ENCODE measurements at places on chromosomes 13 and 19.

GRCh38 chr19:38869836-38870607, 8.1 kb downstream of the RINL start:
- no peak for DNase-seq

GRCh38 chr19:18262917-18263316, 11.3 kb downstream of the IQCN start:
- DNase-seq, result no peak

- no peak for DNase-seq
Measured at GRCh38 chr13:104936304-104936703, 1599.2 kb downstream of the EFNB2 start.

DNA sequence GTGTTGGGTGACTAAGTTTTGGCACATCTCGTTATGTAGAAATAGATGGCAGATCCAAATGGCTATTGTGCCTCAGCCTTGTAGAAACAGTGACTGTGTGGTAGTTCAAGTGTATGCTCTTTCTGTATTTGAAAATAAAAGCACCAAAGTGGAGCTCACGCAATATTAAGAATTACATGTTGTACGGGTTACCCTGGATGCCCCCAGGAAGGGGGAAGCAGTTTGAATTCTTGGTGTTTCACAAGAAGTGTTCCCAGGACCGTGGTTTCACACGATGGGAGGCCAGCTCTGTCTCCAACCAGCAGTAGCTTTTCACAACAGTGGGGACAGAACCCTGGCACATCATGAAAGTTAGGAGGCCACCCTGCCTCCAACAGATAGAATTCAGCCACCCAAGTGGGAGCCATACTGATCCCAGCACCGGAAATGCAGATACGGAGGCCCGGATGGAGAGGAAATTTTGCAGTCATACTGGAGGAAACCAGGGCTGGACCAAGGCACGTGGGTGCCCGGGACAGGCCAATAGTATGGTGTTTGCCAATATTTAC, 8.9 kb downstream of the FLT1 start:
- no peak for DNase-seq

GRCh38 chr19:33254245-33254824, 28.7 kb upstream of the SLC7A10 start:
- DNase-seq, result no peak

DNA sequence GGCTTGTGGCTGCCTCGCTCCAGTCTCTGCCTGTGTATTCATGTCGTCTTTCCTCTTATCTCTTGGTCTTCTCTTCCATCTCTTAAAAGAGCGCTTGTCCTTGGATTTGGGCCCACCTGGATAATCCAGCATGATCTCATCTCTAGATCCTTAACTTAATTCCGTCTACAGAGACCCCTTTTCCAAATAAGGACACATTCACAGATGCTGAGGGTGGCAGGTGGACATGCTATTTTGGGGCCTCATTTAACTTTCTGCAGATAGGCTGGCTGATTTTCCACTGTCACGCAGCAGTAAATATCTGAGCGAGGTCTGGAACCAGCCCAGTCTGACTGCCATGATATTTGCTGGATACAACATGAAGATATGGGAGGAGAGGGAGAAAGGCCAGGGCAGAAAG, 41.5 kb upstream of the TSHZ3 start:
- no peak for DNase-seq

DNA sequence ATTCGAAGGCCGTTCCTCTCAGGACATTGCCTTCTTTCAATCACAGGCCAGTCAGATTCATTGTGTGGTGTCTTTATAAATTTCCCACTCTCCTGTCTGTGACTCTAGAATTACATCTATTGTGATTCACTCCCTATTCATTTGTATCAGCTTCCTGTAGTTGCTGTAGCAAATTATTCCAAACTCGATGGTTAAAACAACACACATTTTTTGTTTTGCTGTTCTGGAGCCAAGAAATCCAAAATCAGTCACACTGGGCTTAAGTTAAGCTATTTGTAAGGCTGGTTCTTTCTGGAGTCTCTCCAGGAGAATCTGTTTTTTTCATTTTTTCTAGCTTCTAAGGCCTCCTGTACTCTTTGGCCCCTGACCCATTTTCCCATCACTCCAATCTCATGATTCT, 1487.0 kb upstream of the SLC10A2 start:
- DNase-seq, result no peak

DNA sequence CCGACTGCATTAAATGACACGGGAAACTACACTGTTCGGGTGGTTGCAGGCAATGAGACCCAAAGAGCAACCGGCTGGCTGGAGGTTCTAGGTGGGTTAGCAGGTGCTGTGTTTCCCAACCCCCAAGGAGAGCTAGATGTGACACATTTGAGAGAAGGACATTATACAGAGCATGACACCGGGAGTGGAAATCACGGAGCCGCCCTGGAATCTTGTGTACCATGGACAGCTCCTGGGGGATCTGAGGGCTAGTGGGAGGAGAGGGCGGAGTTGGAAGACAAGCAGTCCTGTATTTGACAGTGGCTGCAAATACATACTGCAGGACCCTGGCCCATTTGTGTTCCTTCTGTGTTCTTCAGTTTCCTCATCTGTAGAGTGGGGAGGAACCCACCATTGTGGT, 2.3 kb downstream of the CEACAM18 start:
- DNase-seq, result no peak

DNA sequence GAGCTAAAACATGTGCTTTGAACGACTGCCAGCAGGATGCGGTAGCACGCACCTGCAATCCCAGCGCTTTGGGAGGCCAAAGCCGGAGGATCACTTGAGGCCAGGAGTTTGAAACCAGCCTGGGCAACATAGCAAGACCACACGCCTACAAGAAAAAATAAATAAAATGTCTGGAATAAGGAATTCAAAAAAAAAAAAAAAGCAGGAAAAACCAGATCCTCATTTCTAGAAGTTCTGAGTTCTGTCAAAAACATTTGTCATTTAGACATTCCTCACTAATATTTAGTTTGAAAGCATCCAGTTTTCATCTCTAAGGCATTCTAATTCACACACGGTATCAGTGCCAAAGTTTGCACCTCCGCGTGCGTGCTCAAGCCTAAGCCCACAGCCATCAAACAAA, 36.9 kb upstream of the USE1 start:
- DNase-seq, result no peak

GRCh38 chr19:38952395-38953165, 21.8 kb downstream of the MRPS12 start:
- DNase-seq, result peak; percentile 6

GRCh38 chr13:109900741-109901140, 114.4 kb upstream of the IRS2 start:
- DNase-seq, result no peak

DNA sequence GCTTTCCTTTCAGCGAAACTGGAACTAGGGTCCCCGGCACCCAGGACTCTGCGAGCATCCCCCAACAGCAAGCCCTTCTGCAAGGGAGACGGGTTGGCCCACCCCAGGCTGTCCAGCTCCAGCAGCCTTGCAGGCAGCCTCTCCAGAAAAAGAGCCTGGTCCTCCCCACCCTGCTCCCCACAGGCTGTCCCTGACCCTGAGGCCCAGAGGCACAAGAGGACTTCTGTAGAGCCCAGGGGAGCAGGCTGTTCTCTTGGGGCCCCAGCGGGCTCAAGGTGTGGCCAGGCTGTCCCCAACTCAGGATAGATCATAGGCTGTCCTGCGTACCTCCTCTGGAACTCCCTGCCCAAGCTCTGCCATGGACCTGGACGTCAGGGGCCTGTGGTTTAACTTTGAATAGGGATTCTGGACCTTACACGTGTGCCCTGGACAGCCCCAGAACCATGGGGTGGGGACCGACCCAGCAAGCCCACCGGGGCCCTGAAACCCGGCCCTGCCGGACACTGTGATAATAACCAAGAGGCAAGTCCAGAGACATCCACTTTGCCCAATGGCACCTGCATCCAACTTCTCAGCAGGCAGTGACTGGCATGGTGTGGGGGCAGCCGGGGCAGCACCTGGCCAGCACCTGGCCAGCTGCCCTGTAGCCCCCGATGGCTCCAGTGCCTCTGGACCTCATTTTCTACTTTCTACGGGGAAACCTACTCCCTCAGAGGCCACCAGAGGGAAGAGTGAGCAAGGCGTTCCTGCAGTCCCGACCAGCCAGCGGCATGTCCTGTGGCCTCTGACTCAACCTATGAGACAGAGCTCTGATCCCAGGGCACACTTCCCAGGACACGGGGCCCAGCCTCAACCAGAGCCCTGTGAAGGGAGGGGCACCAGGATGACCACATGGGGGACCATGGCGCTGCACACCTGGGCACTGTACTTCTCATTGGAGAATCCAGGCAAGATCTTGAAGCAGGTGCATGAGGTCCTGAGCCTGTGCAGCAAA, 50.9 kb upstream of the TPM4 start:
- DNase-seq, result no peak

DNA sequence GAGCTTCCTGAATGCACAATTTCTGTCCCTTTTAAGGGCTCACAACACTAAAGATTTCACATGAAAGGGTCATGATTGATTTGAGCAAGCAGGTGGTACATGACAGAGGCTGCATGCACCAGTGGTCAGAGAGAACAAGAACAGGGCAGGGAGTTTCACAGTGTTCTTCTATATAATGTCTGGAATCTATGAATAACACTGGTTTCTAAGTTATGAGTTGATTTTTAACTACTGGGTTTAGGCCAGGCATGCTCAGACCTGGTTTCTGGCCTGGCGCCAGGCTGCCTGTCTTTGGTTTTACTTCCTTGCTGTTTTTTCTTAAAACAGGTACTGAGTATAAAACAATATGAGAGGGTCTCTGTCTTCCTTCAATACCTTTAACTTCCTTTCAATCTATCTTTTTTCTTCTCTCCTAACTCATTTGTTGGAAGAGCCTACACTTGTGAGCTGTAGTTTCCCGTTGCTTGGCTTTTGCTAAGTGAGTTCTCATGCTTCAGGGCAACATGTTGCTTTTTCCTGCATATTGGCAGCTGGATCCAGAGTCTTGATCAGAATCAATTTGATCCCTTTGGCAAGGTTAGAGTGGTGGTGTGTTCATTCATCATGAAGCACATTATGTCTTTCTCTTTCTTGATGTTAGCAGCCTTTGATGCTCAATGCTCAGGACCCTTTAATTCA, 38.5 kb upstream of the FGF14 start:
- no peak for DNase-seq

GRCh38 chr19:38626401-38626800, 7.4 kb downstream of the EIF3K start:
- DNase-seq, result no peak

DNA sequence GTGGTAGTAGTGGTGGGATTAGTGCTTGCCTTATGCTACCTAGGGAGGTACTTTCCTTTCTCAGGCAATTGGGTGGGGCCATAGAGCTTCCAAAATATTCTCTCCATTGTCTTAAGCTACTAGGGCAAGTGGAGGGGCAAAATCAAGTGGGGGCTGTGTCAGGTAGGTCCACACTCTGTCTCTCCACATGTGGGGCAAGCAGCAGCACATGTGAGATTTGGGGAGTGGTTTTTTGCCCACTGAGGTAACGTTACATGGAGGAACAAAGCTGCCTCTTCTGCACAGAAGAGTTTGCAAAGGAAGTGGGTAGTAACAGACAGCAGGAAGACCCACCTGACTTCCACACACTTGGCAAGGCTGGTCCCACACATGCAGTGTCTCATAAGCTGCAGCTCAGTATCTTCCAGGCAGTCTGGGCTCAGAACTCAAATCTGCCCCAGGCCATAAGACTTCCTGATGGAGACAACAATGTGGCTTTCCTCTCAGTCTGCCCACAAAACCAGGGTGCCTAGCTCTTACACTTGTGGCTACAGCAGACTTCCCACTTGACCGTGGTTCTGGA, 1581.5 kb upstream of the PCDH20 start:
- DNase-seq, result no peak

DNA sequence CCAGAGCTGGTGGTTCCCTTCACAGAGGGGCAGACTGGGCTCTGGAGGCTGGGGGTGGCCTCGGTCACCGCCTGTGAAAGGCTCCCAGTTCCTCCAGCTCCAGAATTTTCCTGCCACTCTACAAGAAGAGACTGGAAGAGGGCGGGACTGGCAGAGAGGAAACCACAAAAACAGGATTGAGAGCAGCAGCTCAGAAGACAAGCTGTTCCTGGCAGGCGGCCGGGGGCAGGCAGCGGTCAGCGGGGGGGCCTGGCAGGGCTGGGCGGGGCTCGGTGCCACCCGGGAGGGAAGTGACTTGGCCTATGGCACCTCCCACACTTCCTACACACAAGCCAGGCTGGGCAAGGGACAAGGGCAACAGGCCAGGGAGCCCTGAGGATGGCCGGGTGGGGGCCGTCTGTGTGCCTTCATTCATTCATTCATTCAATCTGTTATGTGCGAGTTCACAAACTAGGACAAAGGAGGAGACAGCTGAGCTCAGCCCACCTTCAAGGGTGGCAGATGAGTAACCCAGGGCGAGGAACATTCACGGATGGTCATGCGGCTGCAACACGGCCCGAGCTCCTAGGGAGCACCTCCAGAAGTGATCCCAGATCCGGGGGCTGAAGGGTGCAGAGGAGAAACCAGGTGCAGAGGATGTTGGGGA, 16.9 kb upstream of the BTBD2 start:
- peak; percentile 47 for DNase-seq

DNA sequence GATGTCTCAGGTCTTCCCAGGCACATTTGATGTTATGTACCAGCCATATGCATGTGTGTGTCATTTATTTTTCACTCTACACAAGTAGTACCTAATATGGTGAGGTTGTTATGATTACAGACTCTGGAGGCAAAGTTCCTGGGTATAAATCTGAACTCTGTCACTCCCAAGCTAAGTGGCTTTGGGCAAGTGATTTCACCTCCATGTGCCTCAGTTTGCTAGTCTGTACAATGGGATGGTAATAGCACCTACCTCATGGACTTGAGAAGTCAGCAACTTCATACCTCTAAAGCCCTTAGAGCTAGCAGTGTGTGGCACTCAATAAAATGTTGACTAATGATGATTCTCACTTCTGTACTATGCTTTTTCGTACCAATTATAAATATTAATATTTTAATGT, 3.9 kb upstream of the CATSPERG start:
- DNase-seq, result no peak

DNA sequence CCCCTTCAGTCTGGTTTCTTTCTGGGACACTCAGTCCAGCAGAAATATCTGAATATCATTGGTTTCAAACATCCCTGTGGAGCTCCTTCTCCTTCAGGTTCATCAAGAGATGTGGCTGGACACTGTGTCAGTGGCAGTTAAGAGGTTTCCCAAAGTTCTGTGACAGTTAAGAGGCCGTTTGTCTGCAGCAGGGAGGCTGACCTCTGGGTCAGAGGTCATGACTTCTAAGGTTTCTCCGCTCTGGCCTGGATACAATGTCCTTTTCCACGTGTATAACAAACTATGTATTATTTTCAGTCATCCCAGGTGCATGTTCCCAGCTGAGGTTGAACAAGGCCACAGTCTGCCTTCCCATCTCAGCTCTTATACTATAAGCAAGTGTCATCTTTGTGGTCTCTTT, 174.9 kb downstream of the B3GLCT start:
- DNase-seq, result no peak

- DNase-seq, result no peak
Measured at GRCh38 chr19:48392860-48393558, 459 bp upstream of the GRIN2D start.

- no peak for DNase-seq
Measured at GRCh38 chr19:35736913-35737886, 5.1 kb downstream of the IGFLR1 start.

Measured in NCI-H1092 (cell line).